Right kidney (tissue), 9 donors: ENCODE measurements at places on chromosomes 12 and 14.
A peak's percentile ranks its signal among the peaks of the same experiment; 100 is the strongest.

GRCh38 chr12:116672010-116672409 lies 65.9 kb downstream of the SPRING1 start:
- no peak for DNase-seq

- no peak for DNase-seq
Observed at GRCh38 chr12:80553316-80553715, 109.3 kb downstream of the PTPRQ start.

- DNase-seq: peak; percentile 12
Observed at GRCh38 chr12:27818401-27818918, 38.4 kb upstream of the MANSC4 start.

DNA sequence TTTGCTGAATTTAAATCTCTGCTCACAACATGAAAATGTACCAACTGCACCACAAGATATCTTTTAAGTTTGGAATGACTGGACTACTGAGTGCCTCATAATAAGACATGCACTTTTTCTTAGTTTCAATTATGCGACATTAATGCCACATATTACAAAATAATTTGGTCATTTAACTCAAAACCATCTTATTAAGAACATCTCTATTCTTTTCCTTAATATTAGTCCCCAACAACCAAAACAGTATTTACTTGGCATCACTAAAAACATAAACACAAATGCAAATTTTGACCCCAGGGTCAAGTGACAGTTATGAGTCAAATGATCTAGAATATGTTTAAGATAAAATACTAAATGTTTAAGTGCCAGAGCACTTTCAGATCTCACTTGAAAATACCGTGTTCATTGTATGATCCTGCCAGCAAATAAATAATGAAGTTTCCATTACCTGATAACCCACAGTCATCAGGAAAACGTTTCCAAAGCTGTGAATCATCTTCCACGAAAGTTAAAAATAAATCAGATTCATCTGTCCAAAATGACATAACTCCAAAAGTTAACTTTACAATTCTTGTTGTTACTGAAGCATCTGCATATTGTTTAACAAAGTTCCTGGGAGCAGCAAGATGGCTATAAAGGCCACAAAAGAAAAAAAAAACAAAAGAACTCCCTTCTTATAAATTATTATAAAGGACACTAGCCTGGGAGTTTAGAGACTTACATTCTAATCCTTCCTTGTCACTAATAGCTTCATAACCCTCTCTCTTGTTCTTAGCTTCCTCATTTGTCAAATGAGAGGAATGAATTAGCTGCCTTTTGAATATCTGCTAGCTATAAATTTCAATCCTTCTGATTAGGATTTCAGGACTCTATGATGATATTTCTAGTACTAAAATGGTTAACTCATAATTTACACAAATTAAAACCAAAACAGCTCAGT lies 30.5 kb upstream of the AP4S1 start:
- no peak for DNase-seq

GRCh38 chr12:39061576-39061975 lies 156.2 kb upstream of the CPNE8 start:
- no peak for DNase-seq

DNA sequence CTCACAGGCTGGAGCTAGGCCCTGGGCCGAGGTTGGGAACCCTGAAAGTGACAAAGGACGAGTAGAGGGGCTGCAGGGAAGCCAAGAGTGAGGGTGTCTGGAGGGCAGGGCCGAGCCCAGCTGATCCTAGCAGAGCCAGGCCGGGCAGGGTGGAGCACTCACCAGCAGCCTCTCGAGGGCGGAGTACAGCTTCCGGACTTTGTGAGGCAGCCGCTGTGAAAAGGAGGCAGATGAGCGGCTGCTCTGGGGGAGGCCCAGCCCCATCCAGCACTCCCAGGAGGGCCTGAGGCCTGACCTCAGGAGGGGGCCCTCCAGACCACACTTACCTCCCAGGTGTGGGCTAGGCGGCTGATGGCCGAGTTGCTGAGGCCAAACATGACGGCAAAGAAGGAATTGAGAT lies 14.7 kb upstream of the ENDOU start:
- DNase-seq: no peak

DNA sequence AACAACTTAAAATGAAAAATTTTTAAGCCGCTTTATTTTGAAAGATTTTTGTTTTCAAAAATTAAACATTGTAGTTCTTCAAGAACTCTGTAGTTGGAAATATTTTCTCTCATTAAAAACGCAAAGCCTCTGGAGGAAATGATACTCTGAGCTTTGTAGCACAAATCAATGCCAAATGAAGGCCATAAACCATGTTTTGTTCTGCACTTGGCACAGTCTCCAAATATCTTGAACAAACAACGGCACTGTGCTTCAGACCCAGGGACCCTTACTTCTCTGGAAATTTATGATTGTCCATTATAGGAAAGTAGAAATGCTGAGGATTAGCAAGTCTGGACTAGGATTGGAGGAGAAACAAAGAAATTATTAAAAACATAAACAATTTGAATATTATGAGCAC lies 160.8 kb upstream of the BMP4 start:
- no peak for DNase-seq

DNA sequence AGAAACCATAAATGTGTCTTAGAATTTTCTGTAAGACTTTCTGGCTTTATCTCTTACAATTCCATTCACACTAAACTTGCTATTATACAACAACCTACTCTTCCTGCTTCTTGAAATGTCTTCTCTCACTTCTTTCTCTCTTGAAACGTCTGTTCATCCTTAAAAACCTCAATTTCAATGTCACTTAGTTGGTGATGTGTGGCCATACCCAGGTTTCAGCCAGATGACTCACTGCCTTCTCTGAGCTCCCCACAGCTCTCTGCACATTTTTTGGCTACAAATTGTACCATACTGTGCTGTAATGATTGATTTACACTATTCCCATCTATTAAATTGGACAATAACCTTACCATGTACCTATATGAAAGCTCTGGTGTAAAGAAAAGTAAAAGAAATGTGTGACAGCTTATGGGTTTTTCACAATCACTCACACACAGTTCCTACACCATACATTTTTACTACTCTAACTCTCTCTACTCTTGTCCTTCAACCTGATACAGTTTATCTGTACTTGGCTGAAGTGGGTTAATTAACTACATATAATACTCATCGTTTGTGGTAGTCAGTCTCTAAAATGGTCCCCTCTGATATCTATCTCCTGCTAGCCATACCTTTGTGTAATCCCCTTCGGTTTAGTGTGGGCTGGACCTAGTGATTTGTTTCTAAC lies 222.1 kb downstream of the NELL2 start:
- DNase-seq: no peak

DNA sequence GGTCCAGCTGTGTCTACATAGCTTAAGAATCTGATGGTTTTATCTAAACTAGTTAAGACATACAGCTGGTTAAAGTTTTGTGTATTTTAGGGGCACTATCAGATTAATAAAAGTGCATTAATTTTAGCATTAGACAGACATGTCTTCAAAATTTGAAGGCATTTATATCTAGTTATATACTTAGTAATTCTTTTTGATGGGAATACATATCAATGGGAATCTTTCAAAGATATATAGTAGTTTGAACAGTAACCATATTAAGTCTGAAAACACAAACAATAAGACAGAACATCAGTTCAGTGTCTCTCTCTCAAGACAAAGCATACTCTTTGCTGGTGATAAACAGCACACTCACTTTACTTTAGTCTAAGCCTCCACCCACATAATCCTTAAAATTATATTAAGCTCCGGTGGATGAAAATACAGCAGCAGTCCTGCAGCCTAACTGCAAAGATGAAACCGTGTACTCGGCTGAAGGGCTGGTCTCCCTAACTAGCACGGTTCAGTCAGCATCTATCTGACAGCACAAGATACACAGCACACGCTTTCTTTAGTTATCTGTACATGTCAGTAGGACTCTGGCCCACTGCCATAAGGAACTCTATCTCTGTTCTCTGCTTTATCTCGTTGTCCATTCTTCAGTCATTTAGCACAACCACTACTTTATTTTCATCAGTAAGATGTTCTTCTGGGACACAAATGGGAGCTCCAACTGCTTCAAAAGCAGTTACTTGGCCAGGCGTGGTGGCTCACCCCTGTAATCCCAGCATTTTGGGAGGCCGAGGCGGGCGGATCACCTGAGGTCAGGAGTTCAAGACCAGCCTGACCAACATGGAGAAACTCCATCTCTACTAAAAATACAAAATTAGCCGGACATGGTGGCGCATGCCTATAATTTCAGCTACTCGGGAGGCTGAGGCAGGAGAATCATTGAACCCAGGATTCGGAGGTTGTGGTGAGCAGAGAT lies 80.5 kb downstream of the MED13L start:
- no peak for DNase-seq

DNA sequence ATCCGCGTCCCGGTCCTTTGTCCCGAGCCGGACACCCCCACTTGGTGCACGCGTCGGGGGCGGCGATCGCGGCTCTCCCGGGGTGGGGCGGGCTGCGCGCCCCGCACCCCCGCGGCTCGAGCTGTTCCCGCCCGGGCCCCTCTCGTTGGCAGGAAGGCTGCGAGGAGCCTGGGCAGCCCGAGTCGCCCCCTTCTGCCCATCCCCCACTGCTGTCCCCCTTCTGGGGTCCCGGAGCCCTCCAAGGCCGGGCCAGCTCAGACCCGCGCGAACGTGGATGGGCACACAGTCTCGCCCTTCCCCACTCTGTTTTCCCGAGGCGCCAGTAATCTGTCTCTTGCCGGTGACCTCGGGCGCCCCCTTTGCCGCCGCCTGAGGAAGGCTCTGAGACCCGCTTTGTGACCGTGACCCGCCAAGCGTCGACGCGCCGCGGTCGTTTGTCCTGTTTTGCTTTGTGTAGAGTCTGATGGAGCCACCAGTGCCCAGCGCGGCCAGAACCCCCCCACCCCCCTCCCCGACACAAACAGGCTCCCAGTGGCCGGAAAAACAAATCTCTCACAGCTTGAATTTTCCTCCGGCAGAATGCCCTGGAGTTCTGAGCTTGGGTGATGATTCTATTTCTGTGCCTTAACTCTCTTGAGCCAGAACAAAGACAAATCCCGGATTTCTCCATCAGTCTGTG lies 610 bp downstream of the C14orf132 start:
- DNase-seq: peak; percentile 77

DNA sequence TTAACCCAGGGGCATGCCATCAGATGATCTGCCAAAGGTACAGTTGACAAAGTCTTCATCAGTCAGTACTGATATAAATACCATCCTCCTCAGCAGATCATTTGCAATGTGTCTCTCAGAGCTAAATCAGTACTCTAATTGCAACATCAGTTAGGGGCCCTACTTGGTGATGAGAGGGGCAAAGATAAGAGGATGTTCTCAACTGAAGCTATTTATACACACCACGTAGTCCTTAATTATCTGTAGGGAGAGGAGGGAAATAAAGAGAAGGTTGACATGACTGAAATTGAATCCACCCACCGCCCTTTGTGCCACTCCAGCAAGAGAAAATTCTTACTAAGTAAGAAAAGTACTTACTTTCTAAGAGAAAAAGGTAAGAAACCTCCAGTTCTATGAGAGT lies 157.8 kb upstream of the NUDT4 start:
- DNase-seq: no peak

GRCh38 chr14:91405241-91405721 lies 12.3 kb downstream of the CCDC88C start:
- DNase-seq: no peak

DNA sequence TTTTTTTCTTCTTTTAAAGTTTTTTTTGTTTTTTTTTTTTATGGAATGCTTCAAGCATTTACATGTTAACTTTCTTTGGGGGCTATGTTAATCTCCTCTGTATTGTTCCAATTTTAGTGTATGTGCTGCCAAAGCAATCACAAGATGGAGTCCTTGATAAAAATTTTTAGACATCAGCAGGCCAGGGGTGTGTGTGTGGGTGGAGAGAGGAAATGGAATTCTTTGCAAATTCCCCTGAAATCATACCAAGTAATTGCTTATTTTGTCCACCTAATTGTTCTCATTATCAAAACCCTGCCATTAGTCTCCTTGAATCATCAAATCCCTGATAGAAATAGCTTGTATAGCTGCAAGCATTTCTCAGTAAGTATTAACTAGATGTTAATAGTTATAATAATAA lies 21.7 kb downstream of the RNF212B start:
- no peak for DNase-seq

DNA sequence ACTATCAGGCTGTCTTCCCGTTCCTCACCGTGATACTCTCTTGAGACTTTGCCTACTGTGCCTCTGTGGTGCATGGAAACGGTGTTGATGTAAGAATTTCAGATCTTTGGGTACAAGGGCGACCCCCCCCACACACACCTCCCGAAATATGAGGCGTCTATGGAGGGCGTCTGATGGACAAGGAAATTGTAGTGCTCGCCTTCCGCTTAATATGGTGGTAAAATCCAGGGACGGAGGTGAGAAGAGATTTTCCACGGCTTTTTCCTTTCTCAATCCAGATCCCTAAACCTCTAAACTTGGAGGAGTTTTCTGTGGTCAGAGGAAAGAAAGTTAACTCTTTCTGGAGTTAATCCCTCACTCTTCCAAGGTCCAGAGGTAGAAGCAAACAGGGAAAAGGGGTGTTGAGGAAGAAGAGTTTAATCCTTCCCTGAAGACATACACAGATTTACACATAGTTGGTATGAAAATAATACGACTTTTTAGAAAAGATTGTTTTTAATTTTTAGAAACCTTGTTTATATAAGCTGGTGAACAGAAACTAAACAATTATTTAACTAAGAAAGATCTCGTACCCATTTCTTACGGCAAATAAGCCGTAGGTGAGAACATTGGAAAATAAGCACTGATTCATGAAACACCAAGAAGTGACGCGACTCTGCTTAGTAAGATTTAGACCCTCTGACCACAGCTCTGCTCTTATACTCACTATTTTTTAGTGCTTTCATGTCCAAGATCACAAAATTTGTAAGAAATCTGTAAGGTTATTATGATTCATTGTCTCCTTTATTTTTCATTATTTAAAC lies 23.1 kb upstream of the RNASE12 start:
- DNase-seq: peak; percentile 65

DNA sequence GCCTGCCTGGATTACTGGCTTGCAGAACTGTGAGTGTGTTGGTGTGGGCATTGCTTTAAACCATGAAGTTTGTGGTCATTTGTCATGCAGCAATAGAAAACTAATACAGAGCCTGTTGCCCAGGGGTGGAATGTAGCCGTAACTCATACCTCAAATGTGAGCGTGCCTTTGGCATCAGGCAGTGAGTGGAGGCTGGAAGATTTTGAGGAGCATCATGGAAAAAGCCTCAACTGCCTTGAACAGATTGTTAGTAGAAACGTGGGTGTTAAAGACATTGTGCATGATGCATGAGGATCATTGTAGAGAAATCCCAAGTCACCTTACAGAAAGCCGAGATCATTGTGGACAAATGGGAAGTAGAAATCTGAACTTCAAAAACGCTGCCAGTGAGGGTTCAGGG lies 580.5 kb downstream of the AACS start:
- DNase-seq: no peak

- peak; percentile 60 for DNase-seq
Observed at GRCh38 chr12:27549801-27550652, 26.0 kb downstream of the PPFIBP1 start.

DNA sequence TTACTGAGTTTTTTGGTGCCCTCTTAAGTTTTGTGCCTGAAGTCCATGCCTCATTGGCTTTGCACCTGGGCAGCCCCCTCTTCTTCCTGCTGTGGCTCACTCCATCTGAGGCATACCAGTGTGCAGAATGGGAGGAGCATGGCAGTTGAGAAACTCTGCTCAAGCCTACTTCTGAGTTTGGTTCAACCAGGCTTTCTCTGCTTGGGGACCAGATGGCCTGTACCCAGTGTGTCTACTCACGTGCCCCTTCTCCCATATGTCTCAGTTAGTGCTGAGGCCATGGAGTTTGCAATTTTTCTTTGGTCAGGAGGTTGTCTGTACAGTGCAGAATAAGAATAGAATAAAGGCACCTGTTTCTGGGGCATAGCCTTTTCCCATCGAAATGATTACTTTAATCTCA lies 383.3 kb upstream of the DDHD1 start:
- DNase-seq: no peak
